ENCODE measurements at places on chromosomes 6 and 20. TPM values are rescaled to one million over a fixed set of nuclear protein-coding genes. Genes with fewer than 3 reads are reported as not detected.

Gene SYNE1
- total RNA-seq = 87.2 TPM

- DNase-seq = no peak
Measured at GRCh38 chr20:51195419-51195901, 172.6 kb upstream of the KCNG1 start.

Gene TMEM181
- total RNA-seq = 28.1 TPM

Gene COL19A1
- 0.37 TPM for total RNA-seq

Gene PAX1
- not detected for total RNA-seq

Gene CDH22
- not detected for total RNA-seq

Gene SH3BGRL2
- 177 TPM for total RNA-seq

- DNase-seq = no peak
Measured at GRCh38 chr6:98775205-98775604, 59.2 kb upstream of the POU3F2 start.

GRCh38 chr20:19108155-19108554 is 104.3 kb upstream of the SLC24A3 start:
- DNase-seq = no peak

Gene EFCAB8
- not detected for total RNA-seq

Gene TRIM31
- total RNA-seq = 3.4 TPM

DNA sequence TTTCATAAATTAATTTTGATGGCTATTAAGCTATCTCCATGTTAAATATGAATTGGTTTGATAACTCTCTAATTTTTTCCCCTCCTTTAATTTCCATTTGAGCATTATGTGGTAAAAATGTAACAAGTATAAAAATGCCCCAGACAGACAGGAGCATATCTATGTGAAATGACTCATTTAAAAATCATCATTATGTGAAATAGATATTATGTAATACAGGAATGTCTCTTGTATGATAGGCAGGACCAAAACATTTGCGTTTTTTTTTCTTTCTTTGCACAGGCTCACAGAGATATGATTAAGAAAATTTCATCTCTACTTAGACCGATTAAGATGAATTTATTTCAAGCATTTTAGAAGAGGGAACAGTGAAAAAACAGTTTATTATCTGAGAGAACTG is 95.8 kb downstream of the AKAP7 start:
- DNase-seq = no peak

Gene BANF2
- total RNA-seq = not detected

DNA sequence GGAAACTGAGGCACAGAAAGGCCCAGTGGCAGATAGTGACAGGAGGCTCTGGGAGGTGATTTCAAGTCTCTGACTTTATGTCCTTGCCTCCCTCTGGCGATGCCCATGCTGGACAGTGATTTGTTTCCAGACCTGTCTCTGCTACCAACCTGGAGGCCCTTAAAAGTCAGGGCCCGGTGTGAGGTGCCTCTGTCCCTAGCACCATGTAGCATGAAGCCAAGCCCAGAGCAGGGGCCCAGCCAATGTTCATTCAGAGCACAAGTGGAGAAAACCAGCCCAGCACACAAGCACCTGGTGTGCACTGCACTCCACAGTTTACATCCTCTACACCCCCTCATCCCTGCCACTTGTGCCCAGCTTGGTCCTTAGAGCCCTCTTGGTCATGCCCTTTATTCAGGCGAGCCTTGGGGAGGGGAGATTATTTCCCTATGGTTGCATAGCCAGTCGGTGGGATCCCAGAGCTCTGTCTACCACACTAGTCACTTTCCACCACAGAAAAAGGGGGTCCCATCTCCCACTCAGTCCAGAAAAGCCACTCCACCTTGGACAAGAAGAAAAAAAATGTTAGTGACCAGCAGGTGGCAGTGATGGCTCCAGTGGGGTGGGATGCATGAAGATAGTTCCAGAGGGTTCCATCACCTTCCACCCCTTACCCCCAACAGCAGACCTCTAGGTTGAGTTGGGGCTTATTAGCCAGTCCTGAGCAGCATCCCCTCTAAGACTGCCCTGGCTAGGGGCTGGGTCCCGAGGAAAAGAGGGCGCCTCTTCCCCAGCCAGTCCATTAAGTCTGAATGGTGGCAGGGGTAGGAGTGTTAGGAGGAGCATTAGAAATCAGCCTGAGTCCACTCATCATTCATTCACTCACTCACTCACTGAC is 30.9 kb downstream of the KIAA1755 start:
- no peak for DNase-seq

DNA sequence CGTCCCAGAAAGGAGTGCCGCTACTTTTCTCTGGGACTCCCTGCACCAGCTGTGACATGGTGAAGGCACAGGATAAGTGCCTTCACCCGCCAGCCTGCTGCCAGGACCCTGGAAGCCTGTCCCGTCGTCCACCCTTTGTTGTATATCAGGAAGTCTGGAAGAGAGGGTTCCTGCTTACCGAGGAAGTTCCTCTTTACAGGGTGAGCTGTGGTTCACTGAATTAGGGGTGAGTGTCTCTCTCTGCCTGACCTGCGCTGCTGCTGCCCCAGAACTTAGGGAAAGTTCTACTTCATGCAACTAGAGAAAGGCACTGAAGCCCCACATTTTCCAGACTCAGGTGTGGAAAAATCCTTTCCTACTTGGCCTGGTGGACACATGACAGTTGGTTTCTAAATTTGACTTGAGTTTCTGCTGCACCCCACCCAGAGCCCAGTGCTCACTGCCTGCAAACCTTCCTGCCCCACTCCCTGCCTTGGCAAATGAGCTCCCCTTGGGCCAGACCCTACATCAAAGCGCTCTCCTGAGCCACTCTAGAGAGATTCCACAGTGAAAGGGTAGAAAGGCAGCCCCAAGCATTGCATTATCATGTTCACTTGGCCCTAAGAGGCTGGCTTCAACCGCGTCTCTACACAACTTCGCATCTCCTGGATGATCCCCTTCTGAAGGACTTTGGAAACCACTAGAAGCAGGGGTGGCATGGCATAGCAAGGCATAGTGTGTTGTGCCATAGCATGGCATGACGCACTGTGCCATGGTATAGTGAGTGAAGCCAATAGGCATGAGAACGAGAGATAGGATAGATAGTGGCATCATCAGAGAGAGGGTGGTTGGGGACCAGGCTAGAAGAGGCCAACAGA is 215.8 kb upstream of the CDYL start:
- no peak for DNase-seq

Gene PHACTR1
- 1.6 TPM for total RNA-seq

DNA sequence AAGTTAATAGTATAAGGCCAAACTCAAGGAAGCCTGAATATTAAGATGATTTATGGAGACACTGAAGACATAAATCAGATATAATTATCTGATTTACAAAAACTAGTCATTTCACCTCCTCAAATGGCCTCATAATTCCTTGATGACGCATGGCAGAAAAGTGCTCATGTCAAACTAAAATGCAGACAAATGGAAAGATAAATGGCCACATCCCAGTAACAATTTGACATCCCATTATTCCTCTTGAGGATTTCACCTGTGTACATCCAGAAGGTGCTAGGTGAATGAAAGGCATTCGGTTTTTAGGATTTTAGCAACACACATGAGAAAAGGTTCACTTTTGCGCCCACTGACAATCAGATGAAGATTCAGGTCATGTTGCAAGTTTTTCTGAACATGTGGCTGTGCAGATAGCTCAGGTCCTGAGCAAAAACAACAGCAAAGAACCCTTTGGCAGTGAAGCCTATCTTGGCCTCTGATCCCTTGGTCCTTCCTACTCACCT is 24.2 kb downstream of the SGK1 start:
- DNase-seq = no peak

GRCh38 chr20:35104685-35105295 is 12.2 kb upstream of the TRPC4AP start:
- DNase-seq = no peak

GRCh38 chr20:48107560-48107959 is 322.3 kb upstream of the SULF2 start:
- no peak for DNase-seq

- peak; percentile 29 for DNase-seq
Measured at GRCh38 chr6:109892451-109893435, 85.4 kb upstream of the GPR6 start.

DNA sequence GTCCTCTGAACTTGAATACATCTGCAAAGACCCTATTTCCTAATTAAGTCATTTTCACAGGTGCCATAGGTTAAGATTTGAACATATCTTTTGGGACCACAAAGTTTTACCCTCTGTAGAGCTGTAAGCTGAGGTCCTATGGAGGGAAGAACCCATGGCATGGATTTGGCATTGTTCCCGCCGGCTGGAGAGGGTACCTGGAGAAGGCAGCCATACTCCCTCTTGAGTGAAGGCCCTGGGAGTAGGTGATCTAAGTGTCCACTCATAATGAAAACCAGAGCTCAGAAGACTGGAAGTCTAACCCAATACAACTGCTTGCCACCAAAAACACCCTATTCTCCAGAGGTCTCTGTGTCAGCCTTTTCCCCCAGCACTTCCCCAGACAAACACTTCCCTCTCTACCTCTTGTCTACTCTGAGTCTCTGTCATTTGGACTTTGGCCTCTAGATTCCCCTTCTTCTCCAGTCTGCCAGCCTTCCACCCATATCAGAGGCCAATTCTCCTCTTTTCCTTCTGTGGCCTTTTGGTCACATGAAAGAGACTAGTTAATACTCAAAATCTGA is 363.9 kb downstream of the MAFB start:
- no peak for DNase-seq

Gene SLC2A10
- 33.5 TPM for total RNA-seq

Gene OPRM1
- not detected for total RNA-seq

Gene SMLR1
- total RNA-seq = not detected

DNA sequence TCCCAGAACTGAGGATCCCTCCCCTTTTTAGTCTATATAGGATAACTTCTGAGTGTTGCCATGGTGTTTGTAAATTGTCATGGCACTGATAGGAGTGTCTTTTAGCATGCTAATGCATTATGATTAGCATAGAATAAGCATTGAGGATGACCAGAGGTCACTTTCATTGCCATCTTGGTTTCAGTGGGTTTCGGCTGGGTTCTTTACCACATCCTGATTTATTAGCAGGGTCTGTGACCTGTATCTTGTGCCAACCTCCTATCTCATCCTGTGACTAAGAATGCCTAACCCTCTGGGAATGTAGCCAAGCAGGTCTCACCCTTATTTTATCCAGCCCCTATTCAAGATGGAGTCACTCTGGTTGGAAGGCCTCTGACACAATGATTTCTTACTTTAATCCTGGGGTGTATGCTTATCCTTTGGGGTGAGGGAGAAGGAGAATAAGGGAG is 19.6 kb downstream of the WFDC2 start:
- no peak for DNase-seq

DNA sequence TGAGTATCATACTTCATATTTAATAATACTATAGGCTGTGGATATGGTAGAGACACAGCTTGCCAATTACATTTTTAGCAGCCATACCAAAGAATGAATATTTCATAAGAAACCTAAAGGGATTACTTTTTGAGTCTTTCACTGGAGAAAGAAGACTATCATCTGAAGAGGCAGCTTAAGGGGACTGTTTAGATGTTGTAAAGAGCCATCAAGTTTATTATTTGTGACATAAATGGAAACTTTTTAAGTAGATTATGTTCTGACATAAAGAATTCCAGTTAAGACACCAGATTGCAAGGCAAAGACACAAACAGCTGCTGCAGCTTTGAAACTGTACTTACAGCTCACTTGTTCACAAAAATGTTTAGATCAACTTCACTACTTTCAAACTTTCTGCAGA is 429.4 kb downstream of the TFAP2A start:
- no peak for DNase-seq

Measured in transverse colon (tissue), 4 donors.